NCI-H524 (cell line): ENCODE measurements at places on chromosomes 5 and 9.

DNA sequence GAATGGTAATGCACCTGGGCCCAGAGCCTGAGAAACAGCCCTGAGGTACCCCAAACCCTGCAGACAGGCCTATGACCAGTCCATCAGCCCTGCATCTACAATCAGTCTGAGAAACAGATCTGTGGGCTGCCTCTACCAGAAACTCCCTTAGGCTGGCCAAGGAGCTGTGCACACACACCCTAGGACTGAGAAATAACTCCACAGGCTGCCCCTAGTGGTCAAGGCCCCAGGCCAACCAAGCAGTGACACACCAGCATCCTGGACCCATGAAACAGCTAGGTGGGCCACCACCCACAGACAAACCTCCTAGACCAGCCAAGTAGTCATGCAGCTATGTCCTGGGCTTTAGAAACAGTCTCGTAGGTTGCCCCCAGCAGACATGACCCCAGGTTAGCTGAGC, 253.6 kb upstream of the VLDLR start:
- DNase-seq: no peak

GRCh38 chr5:108481355-108481931, 99.5 kb upstream of the FBXL17 start:
- DNase-seq: peak; percentile 5

DNA sequence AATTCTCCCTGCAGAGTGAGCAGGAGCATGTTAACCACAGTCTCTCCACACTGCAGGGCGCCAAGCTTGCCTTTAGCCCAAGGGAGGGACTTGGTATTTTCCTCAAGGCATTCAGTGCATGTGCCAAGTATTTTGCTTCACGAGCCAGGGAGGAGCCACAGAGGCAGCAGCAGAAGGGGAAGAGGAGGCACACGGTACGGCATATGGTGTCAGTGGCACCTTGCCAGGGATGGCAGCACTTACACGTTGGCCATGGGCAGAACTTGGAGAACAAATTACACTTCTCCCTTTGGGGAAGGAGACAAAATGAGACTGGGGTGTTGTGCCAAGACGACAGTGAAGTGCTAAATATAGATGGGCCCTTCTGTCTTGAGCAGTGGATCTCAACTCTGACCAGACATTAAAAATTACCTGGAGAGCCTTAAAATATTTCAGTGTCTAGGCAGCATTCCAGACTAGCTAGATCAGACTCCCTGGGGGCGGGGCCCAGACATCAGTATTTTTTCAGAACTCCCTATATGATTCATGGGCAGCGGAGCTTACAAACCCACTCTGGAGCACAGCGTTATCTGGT, 155.8 kb downstream of the DRD1 start:
- DNase-seq: peak; percentile 93

DNA sequence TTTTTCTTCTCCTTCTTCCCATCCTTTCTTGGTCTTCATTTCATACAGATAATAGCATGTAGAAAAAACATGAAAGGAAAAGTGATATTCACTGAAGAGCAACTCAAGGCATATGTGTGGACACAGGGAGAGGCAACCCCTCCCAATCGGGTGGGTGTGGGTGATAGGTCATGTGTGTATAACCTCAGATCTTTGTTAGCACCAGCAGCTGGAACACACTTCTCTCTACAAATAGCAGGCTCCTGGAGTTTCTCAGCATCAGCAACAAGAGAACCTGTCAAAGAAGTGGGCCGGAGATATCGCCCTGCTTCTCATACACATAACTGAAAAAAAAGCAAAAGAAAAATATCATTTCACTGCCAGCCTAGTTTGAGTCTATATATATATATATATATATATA, 426.4 kb downstream of the DTWD2 start:
- no peak for DNase-seq

- no peak for DNase-seq
Measured at GRCh38 chr9:114806526-114806900, 674 bp upstream of the TNFSF15 start.

DNA sequence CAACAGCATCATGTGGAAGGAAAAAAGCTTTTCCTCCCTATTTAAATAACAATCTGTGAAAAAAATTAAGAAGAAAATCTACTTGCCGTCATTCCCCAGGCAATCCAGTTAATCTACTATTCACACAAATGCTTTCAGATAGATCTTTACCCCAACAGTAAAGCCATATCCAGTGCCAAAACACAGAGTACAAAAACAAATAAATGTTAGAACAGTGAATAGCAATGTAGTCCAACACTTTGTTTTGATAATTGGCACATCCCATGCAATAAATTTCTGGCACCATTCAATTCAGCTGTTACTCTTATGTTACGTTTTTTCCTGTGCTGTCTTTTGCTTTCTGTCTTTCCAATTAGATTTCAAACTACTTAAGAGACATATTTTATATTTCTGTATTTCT, 2245.5 kb upstream of the WWC1 start:
- no peak for DNase-seq

DNA sequence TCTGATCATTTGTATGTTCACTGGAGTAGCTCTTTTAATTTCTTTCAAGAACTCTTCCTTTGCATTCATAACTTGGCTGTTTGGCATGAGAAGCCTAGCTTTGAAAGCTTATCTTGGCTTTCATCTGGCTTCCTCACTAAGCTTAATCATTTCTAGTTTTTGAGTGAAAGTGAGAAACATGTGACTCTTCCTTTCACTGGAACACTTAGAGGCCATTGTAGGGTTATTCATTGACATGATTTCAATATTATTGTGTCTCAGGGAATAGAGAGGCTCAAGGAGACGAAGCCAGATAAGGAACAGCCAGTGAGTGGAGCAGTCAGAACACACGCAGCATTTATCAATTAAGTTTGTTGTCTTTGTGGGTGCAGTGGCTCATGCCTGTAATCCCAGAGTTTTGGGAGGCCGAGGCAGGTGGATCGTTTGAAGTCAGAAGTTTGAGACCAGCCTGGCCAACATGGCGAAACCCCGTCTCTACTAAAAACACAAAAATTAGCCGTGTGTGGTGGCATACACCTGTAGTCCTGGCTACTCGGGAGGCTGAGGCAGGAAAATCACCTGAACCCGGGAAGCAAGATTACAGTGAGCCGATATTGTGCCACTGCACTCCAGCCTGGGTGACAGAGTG, 98.3 kb downstream of the UGCG start:
- DNase-seq: no peak

- DNase-seq: no peak
Measured at GRCh38 chr9:83491995-83492394, 46.2 kb downstream of the FRMD3 start.

- DNase-seq: no peak
Measured at GRCh38 chr9:82418334-82418733, 429.8 kb downstream of the SPATA31D1 start.

DNA sequence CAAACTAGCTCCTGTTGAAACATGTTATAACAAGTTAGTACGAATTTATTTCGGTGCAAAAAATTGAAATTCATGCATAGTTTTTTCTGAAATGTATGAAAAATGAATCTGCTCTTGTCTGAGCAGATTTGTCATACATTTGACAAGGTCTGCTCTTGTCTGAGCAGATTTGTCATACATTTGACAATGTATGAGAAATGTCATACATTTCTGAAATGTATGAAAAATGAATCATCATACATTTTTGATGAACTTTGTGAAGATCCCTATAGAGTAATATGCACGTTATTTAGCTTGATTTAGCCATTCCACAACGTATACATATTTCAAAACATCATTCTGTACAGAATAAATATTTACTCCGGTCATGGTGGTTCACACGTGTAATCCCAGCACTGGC, 85.9 kb upstream of the PARP8 start:
- no peak for DNase-seq

GRCh38 chr5:144142139-144142823, 28.2 kb downstream of the YIPF5 start:
- no peak for DNase-seq

GRCh38 chr9:134944351-134944802, 26.7 kb upstream of the FCN1 start:
- DNase-seq: peak; percentile 84

GRCh38 chr5:54098267-54098666, 212.1 kb downstream of the ARL15 start:
- no peak for DNase-seq

DNA sequence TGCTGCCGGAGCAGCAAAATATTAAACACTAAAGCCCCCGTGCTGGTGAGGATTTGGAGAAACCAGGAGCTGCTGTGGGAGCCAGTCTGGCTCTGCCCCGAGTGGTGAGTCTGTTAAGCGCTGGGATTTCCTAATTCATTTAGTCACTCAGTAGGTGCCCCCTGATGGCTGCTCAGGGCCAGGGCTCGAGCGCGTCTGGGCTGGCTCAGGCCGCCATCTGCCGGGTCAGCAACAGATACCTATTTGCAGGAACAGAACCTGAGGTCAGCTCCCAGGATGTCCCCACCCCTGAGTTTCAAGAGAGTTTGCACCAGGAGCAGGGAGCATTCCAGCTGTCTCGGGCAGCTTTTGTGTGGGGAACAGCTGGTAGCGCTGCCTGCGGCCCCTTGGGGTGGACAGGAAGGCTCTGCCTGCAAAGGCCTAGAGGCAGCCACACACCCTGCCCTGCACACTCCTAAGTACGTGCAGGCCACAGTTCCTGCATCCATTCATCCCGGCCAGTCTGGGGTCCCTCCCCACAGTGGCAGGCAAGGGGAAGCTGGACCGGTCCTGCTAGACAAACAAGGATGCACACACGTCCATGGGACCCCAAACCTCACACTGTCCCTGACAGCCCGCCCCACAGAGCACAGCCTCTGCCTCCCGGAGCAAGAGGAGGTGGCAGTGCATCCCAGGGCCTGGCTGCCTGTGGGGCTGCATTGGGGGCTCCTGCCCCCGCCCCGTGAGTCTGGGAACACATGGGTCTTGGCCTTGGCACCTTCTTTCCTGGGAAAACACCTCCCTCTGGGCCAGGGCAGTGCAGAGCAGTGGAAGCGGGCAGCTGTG, 83.7 kb downstream of the ADAMTS2 start:
- DNase-seq: peak; percentile 69

DNA sequence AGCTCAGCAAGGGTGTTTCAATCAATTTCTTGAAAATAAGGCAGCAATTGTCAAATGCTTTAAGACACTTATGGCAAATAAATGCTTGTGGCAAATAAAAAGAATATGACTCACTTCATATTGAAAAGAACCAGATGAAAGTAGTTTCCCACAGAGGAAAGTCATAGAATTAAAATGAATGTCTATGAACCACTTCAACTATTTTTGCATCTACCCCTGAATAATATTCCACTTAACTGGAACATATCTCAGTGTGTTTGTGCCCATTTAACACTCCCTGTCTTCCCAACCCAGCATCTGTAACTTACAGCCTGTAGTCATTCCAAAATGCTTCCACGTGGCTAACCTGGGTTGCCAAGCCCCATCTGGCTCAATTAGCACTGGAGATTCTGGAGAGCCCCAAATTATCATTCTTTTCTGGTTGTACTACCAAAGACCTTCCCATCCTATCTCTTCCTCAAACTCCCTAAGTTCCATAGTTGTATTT, 84.7 kb downstream of the FEM1C start:
- DNase-seq: no peak

GRCh38 chr5:98927989-98928872, 576 bp downstream of the CHD1 start:
- peak; percentile 47 for DNase-seq

GRCh38 chr5:138654281-138654867, 79.2 kb upstream of the HSPA9 start:
- DNase-seq: no peak

- no peak for DNase-seq
Measured at GRCh38 chr5:12133520-12133919, 229.3 kb upstream of the CTNND2 start.

DNA sequence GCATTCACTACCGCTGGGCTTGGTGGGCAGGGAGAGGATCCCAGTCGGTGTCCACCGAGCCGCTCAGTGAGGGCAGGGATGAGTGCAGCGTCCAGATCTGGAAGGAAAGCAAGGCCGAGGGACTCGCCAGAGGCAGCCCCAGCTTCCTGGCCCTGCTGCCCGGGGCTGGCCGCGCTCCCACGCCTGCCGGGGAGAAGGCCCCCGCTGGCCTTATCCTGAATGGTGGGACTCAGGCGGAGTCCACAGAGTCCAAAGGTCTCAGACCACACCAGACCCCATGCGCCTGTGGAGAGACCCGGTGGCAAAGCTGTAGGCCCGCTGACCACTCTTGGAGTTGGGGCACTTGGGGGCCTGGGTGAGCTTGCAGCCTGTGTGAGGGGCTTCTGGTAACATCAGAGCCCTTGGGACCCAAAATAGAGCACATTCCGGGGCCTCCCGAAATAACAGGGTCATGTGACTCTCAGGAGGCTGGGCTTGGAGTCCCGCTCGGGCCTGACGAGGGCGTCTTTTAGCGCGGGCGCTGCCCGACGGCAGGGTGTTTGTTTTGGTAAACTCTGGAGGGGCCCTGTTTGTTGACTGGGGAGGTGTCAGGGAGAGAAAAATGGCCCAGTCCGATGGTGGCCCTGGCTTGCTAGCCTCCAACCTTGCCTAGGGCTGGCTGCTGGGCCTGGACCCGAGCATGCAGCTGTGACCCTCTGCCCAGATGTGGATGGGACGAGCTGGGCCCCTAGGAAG, 2.8 kb downstream of the RXRA start:
- DNase-seq: no peak
